Stimulated activated CD4-positive, alpha-beta T cell treated with anti-CD3 and anti-CD28 coated beads, Interleukin-4, amount 100 ng/mL, for 24 hours (primary cell): ENCODE measurements at places on chromosomes 16 and 17.

- no peak for DNase-seq
These were observed 472 bp upstream of the NME2 start for GRCh38 chr17:51165680-51166197.

- DNase-seq: peak; percentile 27
These were observed 3.8 kb upstream of the CHD3 start for GRCh38 chr17:7884581-7885366.

GRCh38 chr17:67055811-67056745, 11.7 kb downstream of the CACNG1 start:
- DNase-seq: no peak

DNA sequence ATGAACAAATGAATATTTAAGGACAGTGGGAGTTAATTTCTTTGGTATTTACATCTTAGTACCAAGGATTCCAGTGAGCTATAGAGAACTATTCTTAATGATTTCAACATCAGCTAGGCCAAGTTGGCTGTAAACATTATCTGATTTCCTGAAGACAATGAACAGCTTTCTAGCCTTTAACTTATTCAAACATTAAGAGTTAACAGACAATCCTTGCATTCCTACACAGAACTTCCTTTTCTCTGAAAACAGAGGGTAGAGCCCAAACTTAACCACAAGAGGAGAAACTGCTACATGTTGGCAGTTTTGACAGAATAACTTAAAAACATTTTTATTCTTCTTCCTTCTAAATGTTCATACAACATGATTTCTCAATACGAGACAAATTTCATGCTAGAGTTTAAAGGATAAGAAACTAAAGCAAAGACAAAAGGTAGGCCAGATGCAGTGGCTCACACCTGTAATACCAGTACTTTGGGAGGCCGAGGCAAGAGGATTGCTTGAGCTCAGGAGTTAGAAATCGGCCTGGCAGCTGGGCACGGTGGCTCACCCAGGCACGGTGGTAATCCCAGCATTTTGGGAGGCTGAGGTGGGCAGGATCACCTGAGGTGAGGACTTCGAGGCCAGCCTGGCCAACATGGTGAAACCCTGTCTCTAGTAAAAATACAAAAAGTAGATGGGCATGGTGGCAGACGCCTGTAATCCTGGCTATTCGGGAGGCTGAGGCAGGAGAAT, 4.4 kb downstream of the CRLF3 start:
- DNase-seq: no peak
